ENCODE measurements at places on chromosomes 1 and 21. TPM values are rescaled to one million over a fixed set of nuclear protein-coding genes. Genes with fewer than 3 reads are reported as not detected.

NBPF3 gene
- polyA plus RNA-seq, result 1.6 TPM

A3GALT2 gene
- polyA plus RNA-seq, result not detected

SPOCD1 gene
- polyA plus RNA-seq, result 0.41 TPM

GJA9 gene
- 0.11 TPM for polyA plus RNA-seq

C1QA gene
- polyA plus RNA-seq, result 192 TPM

SHISAL2A gene
- 2.6 TPM for polyA plus RNA-seq

LCE1A gene
- 1.0 TPM for polyA plus RNA-seq

EDARADD gene
- 3.3 TPM for polyA plus RNA-seq

FNDC5 gene
- 0.78 TPM for polyA plus RNA-seq

TCHHL1 gene
- polyA plus RNA-seq, result 0.16 TPM
